GM10248 (cell line): ENCODE measurements at places on chromosomes 2 and 18.

DNA sequence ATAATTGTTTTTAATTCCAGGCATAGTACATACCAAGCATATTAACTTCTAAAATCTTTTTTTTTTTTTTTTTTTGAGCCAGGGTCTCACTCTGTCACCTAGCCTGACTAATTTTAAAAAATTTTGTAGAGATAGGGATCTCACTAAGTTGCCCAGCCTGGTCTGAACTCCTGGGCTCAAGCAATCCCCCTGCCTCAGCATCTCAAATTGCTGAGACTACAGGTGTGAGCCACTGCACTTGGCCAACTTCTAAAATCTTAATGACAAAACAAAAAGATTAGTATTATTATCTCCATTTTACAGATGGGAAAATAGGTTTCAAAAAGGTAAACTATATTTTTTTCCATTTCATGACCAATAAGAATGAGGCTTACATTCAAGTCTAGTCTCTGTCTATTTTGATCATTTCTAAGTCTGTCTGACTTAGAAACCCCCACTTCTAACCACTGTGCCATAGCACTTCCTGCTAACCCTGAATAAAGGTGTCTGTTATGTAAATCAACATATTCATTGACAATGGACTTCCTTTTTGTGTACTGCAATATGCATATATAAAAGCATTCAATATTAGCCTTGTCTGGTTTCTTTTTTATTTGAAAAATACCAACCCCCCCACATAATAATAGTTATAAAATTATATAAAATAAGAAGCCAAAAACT is 28.7 kb upstream of the ZEB2 start:
- no peak for DNase-seq

DNA sequence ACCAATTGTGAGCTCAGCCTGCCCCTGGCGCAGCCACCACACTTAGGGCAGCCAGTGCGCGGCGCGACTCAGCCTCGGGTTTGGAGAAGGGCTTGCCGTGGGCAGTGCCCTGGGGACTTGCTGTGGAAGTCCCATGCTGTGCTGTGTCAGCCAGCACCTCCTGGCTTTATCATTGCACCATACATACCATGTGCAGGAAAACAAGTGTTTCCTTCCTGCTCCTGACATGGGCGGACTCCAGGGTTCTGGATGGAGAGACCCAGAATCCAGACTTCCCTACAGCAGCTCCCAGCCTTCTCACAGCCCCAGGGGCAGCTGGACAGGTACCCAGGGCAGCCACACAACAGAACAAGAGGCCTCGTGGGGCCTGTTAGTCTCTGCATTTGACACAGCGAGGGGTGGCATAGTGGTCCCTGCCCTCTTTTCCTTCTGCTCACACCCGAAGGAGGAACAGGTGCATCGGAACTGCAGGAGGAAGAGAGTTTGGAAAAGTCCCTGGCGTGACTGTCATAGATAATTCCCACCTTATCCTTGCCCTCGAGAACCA is 54.2 kb downstream of the SDC1 start:
- DNase-seq = no peak

- DNase-seq = no peak
These were observed 144.4 kb upstream of the REV1 start for GRCh38 chr2:99634234-99634633.

GRCh38 chr2:233441161-233442027 is 87.1 kb downstream of the DGKD start:
- no peak for DNase-seq
